ENCODE measurements at places on chromosomes 2 and 18.
A peak's percentile ranks its signal among the peaks of the same experiment; 100 is the strongest.

DNA sequence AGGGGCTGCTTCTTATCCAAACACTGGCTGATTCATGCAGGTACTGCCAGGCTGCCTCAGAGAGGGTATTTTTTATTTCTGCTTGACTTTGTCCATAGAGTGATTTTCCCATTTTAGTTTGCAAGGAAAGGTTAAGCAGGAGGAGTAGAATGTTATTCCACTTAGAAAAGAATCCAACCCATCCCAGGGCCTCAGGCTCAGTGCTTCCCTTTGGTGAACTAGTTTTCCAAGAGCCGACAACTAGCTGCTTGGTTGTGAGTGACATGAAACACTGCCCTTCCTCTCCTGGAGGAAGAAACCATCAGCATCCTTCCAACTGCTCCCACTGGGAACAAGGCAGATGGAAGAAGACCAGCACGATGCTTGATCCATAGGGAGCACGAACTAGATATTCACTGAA, 58.5 kb downstream of the BCL2 start:
- DNase-seq = no peak

DNA sequence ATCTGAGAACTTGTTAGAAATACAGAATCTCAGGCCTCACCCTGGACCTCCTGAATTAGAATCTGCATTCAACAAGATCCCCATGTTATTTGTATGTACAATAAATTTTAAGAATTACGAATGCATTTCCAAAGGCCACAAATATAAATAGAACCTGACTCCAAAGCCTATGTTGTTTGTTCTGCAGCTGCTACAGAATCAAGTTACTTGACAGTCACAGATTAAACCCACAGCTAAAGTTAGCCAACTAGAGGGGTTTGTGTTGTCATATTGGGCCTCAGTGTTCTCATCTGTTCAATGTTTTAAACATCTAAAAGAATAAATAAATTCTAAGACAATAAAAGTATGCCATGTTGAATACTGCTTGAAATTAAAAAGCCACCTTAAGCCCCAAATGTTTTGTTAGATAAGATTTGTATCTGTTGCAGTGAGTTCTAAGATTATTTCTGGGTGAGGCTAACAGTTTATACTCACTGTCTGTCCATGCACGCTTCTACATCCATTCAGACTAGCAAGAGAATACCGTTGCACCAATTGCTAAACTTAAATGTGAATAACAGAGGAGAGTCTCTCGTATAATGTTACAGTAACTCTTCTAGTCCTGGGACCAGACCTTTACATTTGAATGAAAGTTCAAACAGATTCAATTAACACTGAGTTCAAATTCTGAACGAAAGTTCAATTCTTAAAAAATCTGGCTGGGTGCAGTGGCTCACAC, 200.4 kb downstream of the MEMO1 start:
- no peak for DNase-seq

DNA sequence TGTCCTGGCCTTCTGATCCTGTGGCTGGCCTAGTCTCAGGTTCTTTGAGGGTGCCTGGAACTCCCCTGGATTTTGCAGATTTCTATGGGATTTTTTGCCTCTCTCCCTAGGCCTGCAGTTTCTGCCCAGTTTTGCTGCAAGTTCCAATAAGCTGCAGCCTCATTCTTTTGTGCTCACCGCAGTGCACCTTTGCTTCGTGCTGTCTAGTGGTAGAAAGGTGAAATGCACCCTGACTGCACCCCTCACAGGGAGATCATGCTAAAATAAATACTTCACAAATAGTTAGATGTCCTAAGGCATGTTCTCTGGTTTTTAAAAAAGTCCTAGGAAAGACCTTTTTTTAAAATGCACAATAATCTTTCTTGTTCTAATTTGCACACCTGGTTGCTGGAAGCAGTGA, 72.5 kb downstream of the GNAL start:
- DNase-seq = no peak

DNA sequence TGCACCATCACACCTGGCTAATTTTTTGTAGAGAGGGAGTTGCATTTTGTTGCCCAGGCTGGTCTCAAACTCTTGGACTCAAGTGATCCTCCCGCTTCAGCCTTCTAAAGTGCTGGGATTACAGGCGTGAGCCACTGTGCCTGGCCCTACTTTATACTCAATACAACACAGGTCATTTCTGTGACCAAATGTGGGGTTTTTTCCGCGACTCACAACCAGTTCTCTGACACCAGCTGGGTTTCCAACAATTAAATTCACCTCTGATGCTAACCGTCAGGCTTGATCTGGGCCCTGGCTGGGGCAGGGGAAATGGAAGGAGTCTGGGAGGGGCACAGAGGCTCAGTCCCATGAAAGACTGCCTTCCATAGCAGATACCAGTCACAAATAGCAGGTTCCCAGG, 64.8 kb upstream of the MCFD2 start:
- DNase-seq = no peak

- DNase-seq = no peak
Measured at GRCh38 chr18:69968039-69968438, 20.4 kb upstream of the CD226 start.

GRCh38 chr2:59871830-59872229, 681.6 kb downstream of the BCL11A start:
- DNase-seq = no peak

DNA sequence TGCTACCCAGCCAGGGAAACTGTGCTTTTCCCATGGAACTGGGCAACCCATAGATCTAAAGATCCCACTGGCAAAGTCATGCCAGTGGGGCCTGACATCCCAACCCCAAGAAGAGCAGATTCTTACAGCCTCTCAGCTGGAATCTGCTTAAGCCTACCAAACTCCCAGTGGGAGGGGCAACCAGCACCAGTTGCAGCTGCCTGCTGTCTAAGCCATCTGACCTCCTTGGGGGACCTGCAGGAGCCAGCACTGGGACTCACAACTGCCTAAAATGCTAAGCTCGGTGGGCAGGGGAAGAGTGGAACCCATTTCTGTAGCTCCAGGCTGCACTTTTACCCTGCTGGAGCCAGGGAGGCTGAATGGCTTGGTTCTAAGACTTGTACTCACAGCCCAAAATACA, 770.7 kb upstream of the SLC8A1 start:
- DNase-seq = no peak

GRCh38 chr2:43405829-43406228, 179.4 kb upstream of the ZFP36L2 start:
- no peak for DNase-seq

- DNase-seq = no peak
Measured at GRCh38 chr2:96074156-96074555, 39.4 kb upstream of the GPAT2 start.

- no peak for DNase-seq
Measured at GRCh38 chr2:42935692-42936671, 143.6 kb upstream of the HAAO start.

- DNase-seq = no peak
Measured at GRCh38 chr2:23756593-23757292, 170.2 kb downstream of the ATAD2B start.

GRCh38 chr2:67876176-67876575, 186.6 kb downstream of the C1D start:
- DNase-seq = no peak

GRCh38 chr18:6857300-6857699, 127.8 kb downstream of the ARHGAP28 start:
- DNase-seq = no peak

DNA sequence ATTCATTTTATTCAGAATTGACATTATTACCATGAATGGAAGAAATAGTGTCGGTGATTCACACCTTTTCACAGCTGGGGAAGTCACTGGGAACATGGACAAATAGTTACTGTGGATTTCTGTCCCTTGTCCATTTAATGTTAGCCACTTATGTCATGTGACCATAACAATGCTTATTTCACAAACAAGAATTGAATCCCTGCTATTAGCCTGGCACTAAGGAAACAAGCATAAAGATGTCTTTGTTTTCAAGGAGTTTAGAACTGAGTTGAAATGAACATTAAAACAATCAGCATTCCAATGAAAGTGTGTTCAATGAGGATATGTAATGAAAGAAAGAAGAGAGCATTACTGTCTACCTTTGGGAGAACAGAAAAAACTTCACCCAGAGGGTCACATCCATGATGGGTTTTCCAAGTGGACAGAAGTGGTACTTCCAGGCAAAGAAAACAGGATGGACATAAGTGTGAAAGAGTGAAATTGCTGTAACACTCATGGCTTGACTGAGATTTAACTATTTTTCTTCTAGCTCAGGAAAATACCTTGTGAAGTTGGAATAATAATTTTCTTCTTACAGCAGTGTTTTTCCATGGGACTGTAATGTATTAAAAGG, 324.5 kb upstream of the UBE2E3 start:
- DNase-seq = peak; percentile 23

- DNase-seq = no peak
Measured at GRCh38 chr2:9234680-9235146, 28.1 kb downstream of the ASAP2 start.

GRCh38 chr18:42801706-42802105, 313.8 kb downstream of the RIT2 start:
- no peak for DNase-seq

GRCh38 chr2:237692601-237693290, 65.4 kb downstream of the LRRFIP1 start:
- DNase-seq = no peak

GRCh38 chr2:64838817-64839216, 150.4 kb upstream of the SLC1A4 start:
- DNase-seq = no peak

- DNase-seq = no peak
Measured at GRCh38 chr2:35378791-35379190, 976.8 kb upstream of the CRIM1 start.

GRCh38 chr18:49814147-49814499, 790 bp upstream of the ACAA2 start:
- DNase-seq = no peak

DNA sequence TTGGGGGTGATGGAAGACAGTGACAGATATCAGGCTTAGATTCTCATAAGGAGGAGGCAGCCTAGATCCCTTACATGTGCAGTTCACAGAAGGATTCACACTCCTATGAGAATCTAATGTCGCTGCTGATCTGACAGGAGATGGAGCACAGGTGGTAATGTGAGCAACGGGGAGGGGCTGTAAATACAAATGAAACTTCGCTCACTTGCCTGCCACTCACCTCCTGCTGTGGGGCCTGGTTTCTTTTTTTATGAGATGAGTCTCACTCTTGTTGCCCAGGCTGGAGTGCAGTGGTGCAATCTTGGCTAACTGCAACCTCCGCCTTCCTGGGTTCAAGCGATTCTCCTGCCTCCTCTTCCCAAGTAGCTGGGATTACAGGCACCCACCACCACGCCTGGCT, 258.6 kb downstream of the EN1 start:
- DNase-seq = no peak

DNA sequence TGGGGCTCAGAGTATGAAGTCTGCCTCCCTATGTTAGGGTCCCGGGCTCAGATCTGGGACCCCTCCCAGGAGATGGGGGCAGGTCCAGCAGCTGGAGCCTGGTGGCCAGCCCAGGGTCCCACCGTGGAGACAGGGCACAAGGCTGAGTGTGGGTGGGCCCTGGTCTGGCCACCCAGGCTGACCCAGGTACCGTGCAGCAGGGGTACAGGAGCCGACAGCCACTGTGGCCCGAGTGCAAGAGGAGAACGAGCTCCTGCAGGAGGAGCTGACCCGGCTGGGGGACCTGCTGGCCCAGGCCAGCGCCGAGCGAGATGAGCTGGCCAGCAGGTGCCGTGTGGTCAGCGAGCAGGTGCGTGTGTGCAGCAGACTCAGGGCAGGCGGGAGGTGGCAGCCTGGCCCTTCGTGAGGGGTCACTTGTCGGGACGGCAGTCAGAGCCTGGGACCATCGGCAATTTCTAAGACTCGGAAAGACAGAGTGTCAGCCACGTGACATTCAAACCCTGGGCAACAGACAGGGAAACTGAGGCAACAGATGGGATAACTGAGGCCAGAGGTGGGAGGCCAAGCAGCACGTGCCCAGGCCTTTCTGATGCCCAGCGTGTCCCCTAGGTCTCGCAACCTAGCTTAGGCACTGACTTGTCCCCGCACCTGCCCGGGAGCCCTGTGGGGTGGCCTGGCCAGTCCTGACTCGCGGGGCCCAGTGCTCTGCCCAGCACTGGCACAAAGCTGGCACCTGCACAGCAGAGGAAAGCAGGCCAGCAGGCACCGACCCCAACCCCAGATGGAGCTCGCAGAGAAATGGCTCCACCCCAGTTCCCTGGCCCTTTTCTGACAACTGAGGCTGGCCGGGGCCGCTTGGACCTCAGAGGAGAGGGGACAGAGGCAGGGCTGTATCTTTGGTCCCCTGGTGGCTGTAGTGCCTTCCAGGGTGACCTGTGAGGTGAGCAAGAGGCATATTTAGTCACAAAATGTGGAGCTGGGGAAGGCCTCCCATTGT, 13.9 kb downstream of the CROCC2 start:
- DNase-seq = no peak

DNA sequence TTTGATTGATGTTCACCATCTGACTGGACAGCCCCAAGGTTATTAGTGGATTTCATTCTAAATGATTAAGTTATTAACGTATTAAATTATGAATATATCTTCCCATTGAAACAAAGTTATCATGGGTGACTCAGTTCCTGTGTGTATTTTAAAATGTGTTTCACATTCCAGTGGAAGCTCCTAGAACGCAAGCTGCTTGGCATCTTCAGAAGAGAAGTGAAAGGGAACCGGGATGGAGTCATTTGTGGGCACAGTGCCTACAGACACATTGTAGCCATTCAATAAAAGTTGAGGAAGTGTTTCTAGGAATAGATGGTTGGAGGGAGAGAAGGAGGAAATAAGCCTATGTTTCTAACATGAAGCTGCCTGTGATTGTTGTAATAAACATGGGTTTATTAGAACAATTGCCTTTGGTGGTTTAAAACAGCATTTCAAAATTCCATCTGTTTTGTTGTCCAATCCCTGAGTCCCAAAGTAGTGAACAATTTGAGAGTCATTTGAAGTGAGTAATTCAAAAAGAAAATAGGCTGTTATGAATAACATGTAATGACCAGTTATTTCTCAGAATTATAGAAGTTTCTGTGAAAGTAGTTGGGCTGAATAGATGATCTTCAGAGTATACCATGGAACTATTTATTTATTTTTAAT, 143.5 kb downstream of the PKP4 start:
- DNase-seq = peak; percentile 21

- DNase-seq = no peak
Measured at GRCh38 chr2:150165988-150166312, 321.5 kb downstream of the RND3 start.

GRCh38 chr2:229060147-229060546, 210.9 kb downstream of the PID1 start:
- DNase-seq = no peak

DNA sequence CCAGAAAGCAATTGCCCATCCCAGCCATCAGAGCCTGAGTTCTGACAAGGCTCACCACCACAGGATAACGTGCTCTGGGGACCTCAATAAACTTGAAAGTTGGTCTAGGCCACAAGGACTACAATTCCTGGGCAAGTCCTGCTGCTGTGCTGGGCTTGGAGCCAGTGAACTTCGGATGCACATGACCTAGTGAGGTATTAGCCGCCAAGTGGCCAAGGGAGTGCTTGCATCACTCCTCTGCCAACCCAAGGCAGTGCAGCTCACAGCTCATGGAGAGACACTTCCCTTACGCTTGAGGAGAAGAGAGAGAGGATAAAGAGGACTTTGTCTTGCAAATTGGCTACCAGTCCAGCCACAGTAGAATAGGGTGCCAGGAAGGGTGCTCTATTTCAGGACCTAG, 219.6 kb downstream of the MBD2 start:
- no peak for DNase-seq

- no peak for DNase-seq
Measured at GRCh38 chr18:59453468-59453961, 94.5 kb upstream of the LMAN1 start.

- no peak for DNase-seq
Measured at GRCh38 chr2:37711308-37711731, 39.9 kb upstream of the CDC42EP3 start.

All from midbrain (tissue), 1 donor.